Stimulated activated naive CD8-positive, alpha-beta T cell treated with anti-CD3 and anti-CD28 coated beads, Interleukin-15, amount 100 ng/mL, for 72 hours (primary cell): ENCODE measurements at places on chromosomes 13 and 19.
A peak's percentile ranks its signal among the peaks of the same experiment; 100 is the strongest.

GRCh38 chr13:41203810-41204209 is 9.4 kb upstream of the KBTBD7 start:
- no peak for DNase-seq

- DNase-seq: peak; percentile 66
Observed at GRCh38 chr19:51660975-51661600, 14.5 kb upstream of the SIGLEC14 start.

- DNase-seq: peak; percentile 87
Observed at GRCh38 chr19:42108527-42109389, 23.5 kb downstream of the POU2F2 start.

DNA sequence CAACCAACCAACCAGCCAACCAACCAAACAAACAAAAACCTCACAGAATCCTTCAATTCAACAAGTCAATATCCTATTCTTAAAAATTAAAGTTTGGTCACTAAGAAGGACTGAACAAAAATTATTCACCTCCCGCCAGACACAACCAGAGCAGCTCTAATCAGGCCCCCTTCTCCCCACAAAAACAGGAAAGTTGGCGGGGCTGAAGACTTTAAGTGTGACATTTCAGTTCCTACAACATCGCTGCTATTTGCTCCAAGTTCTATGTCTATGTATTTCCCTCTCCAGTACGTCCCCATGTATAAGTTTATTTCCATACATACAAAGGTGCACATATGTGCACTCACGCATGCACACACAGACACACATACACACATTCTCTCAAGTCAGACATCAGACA is 32.8 kb upstream of the STK24 start:
- DNase-seq: no peak

- no peak for DNase-seq
Observed at GRCh38 chr13:87779426-87779825, 108.3 kb downstream of the SLITRK5 start.

GRCh38 chr13:108929532-108930206 is 300.3 kb downstream of the MYO16 start:
- DNase-seq: no peak

- no peak for DNase-seq
Observed at GRCh38 chr13:27261396-27261795, 9.2 kb upstream of the RASL11A start.

DNA sequence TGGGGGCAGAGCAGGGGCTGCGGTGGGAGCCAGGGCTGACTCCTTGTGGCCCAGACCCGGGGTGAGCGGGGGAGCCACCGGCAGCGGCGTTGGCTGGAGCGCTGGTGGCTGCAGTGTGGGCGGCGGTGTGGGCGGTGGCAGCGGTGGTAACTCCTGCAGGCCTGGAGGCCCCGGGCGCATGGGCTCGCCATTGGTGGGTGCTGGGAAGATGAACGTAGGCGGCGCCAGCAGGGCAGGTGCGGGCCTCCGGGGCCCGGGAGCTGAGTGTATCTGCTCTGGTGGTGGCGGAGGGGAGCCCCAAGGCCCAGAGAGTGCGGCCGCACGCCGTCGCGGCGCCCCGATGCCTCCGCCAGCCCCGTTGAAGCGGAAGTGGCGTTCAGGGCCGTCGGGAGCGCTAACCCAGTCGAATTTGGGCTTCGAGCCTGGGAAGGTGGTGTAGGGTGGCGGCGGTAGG is 2.0 kb downstream of the GGN start:
- no peak for DNase-seq

GRCh38 chr13:44206434-44206833 is 167.2 kb upstream of the SERP2 start:
- no peak for DNase-seq

- DNase-seq: no peak
Observed at GRCh38 chr13:95033890-95034289, 267.4 kb downstream of the ABCC4 start.

DNA sequence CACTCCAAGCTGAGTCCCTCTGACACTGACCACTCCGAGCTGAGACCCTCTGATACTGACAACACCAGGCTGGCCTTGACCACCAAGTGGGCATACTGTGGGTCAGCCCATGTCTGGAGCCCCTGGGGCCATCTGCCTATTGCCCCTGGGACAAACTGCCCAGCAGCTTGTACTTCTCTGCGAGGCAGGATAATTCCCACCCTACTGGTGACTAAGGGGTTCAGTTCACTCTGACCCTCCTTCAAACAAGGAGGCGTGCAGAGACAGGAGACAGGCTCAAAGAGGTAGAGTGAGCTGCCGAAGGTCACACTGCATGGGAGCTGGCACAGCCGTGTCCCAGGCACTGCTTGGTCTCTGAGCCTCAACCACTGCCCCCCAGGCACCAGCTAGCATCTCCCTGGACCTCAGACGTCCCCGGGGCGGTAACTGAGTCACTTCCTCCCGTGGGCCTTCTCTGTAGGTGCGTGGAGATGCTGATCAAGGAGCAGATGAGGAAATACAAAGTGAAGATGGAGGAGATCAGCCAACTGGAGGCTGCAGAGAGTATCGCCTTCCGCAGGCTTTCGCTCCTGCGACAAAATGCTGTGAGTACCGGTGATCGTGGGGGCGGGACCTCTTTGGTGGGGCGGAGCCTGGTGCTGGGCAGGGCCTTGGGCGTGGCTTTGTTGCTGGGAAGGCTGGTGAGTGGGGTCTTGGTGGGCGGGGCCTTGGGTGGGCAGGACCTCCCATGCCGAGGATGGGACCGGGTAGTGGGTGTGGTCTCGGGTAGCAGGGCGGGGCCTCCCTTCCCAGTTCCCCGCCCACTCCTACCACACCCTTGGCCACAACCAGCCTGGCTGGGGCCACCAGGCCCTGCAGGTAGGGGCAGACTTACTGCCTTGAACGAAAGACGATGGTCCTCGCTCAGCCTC is 5.8 kb upstream of the USE1 start:
- DNase-seq: peak; percentile 40

GRCh38 chr13:98289339-98289945 is 112.4 kb upstream of the RNF113B start:
- DNase-seq: no peak

GRCh38 chr13:106480351-106480910 is 55.0 kb downstream of the EFNB2 start:
- DNase-seq: no peak

DNA sequence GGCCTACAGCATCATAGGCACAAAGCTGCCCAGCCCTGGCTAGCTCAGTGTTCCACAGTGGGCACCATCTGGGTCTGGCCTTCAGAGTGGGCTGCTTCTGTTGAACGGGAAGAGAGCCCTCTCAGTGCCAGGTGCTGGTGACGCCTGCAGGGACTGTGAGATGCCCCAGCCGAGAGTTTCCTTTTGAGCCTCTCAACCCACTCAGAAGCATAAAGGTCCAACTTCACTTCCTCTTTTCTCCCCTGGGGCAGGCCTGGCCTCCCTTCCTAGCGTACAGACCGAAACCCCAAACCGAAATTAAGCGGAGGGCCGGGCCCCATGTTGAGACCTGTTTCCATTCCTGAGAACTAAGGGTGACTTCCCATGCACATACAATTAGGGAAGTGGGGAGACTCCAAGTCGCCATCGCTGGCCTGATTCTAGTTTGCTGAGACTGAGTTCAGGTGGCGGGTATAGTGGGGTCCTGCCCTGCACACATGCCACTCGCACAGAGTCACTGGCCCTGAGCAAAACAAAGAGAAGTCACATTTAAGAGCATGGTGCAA is 6.9 kb downstream of the RAB8A start:
- peak; percentile 18 for DNase-seq

DNA sequence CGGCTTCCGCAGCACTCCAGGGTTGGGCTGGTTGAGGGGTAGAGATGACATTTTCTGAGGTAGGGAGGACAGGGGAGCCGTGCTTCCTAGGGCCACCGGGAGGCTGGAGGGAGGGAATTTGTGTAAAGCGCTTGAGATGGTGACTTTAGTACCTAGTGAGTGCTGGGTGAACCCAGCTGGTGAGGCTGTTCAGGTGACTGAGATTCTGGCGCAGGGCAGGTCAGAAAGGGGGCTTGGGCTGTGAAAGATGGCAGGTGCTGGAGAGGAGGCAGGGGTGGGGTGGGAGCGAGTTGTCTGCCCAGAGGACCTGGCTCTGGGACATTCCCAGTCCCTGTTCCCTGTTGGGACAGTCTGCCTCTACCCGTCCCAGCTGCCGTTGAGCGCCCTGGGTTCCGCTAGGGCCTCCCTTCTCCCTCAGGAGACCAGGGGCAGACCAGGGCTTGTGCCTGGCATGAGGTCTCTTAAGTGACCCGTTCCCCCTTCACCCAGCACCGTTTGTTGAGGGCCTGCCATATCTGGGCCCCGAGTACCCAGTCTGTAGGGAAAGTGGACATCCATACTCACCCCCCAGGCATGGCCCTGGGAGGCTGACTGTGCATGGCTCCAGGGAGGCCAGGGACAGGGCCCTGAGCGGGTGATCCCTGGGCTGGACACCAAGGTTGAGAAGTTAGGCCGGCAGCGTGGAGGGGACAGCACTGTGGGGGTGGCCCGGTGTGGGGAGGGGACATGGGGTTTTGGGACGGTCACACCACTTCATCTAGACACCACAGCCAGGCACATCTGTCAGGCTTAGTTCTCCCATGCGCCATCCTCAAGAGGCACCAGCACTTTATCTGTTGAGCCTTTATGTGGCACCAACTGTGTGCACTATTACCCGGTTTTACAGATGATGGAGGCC is 5.0 kb downstream of the PTOV1 start:
- no peak for DNase-seq

DNA sequence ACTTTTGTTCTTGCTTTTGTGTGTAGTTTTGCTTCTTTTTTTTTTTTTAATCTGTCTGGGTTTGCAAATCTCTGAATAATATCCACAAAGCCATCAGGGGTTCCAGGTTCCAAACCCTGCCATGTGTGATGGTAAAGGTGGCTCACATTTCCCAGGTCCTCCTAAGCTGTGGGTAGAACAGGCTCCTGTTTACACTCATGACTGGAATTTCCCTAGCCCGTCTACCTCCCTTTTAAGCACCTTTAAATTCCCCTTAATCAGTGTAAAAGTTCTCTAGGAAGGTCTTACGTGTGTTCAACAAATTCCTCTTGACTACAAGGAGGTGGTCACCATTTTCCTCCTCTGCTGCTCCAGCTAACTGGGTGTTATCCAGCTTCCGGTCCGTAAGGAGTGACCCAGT is 62.8 kb downstream of the EFNB2 start:
- DNase-seq: no peak

GRCh38 chr13:35448465-35448864 is 28.0 kb downstream of the MAB21L1 start:
- no peak for DNase-seq

DNA sequence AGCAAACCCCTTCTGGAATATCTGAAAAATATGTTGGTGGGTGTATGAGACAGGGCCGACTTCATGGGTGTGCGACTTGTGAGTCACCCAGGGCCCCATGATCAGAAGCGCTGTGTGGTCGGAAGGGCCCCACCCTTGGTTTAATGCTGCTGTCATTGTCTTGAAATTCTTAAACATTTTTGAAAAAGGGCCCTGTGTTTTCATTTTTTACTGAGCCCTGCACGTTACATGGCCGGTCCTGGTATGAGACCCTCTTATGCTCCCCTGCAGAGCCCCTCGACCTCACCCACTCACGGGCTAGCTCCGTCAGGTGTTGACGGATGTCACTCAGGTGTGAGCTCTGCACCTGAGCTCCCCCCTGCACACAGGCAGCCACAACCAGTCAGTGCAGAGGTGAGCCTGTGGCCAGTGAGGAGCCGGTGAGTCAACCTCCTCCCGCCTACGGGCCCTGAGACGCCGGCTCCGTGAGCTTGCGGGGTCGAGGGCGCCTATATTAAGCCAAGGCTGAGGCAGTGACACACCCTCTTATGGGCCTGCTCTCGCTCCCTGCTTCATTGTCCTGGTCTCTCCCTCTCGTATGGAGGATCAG is 27.7 kb downstream of the GADD45B start:
- DNase-seq: peak; percentile 78

DNA sequence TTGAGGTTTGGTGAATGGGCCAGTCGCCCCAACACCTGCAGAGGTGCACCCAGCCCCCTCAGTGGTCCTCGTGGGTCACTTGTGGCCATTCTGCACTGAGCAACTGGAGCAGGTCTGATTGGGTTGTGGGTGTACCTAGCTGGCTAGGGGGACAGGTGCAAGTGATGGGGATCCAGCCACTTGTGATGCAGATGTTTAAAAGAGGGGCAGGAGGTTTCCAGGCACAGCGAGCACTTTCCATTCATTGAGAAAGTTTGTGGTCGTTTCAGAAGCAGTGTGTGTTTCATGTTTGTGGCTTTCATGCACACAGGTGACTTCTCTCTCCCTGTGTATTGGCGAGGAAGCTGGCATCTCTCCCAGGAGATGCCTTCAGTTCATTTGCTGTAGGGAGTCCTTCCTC is 34.7 kb downstream of the TSSK6 start:
- peak; percentile 51 for DNase-seq

DNA sequence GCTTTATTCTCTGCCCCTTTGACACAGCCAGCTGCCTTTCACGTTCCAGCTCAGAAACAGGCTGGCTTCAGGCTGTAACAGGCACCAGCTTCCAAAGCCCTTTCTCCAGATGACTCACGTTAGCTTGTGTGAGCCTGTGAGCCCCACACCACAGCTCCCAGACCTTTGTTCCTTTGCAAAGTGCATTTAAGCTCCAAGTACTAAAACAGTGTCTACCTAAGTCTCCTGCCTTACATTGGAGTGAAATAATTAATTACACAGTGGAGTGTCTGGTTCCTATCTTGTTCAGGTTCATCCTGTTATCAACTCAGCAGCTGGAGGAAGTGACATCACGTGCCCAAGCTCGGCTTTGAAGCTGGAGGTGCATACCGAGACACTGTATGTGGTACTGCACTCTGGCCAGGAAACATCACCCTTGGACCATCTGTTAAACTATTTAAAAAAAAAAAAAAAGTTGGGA is 475.8 kb downstream of the FOXO1 start:
- DNase-seq: peak; percentile 60

GRCh38 chr19:48588670-48589401 is 17.7 kb upstream of the SPACA4 start:
- DNase-seq: peak; percentile 87

- no peak for DNase-seq
Observed at GRCh38 chr19:17304386-17305215, 1.1 kb upstream of the MRPL34 start.

DNA sequence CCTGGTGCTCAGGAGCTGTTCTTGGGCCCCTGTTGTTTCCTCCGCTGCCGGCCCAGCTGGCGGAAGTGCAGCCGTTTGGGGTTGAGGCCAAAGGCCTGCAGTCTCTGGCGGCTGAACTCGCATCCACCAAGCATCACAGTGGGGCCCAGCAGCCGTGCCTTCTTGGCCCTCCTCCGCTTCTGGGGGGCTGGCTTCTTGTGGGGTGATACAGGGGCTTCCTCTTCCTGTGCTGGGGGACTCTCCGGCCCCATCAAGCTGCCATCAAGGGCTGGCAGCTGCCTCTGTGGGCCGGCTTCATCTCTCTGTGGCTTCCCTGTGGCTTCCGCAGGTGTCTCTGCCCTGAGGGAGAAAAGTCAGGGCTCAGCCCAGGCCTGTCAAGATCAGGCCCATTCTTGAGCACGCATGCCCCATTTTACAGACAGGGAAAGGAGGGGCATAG is 10.3 kb downstream of the ATG4D start:
- peak; percentile 87 for DNase-seq

DNA sequence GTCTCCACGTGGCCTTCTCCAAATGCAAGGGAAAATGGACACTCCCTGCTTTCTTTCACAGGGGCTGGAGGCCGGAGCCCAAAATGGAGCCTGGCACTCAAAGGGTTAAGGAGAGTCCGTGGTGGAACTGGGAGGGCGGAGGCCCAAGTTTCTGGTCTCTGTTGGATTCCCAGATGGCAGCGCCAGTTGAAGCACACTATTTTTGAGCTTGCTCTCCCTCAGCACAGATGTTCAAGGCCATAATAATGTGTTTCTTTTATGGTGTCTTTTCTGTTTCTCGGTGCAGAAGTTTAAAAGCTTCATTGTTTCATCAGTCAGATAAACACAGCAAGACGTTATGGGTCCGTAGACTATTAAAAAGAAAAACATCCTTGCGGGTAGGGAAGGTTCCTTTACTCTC is 67.6 kb downstream of the TNFRSF19 start:
- no peak for DNase-seq
